Stimulated activated CD4-positive, alpha-beta T cell treated with anti-CD3 and anti-CD28 coated beads, Interleukin-15, amount 100 ng/mL, for 24 hours (primary cell): ENCODE measurements at places on chromosomes 2 and 18.
A peak's percentile ranks its signal among the peaks of the same experiment; 100 is the strongest.

- DNase-seq = peak; percentile 44
Observed at GRCh38 chr2:196263181-196263747, 91.9 kb upstream of the STK17B start.

DNA sequence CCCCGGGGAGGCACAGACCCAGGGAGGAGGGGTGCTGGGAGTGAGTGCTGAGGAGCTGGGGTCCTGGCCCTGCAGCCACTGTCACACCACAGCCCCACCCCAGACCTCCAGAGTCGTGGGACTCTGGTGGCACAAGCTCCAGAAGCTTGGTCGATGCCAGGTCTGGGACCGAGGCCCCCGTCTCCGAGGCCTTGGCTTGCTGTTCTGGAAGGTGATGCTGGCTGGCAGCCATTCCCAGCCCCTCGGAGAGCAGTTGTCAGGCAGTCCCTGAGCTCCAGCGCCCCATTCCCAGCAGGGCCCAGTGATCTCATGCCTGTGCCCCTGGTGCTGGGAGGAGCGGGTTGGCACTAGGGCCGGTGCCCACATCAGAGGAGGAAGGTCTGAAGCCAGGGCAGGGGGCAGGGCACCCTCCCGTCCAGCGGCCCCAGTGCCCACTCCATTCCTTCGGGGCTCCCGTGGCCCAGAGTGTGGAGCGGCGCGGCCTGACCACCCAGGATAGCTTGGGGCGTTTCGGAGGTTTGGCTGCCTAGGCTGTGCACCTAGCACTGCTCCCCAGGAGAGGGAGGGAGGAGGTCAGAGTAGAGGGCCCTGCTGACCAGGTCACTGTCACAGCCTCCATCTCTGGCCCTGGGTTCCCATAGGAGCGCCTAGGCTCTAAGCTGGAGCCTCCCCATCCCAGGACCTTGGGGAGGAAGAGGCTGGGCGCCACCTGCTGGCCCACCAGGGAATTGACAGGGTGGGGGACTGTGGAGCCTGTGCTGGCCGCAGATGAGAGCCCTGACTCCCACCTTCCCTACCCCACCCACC is 16.8 kb upstream of the ALPI start:
- peak; percentile 58 for DNase-seq

- no peak for DNase-seq
Observed at GRCh38 chr2:205361272-205361671, 321.0 kb upstream of the NRP2 start.

GRCh38 chr2:109452318-109453305 is 161.2 kb downstream of the SEPTIN10 start:
- no peak for DNase-seq

GRCh38 chr18:312415-312814 is 44.6 kb upstream of the THOC1 start:
- no peak for DNase-seq

GRCh38 chr2:241695651-241696050 is 6.2 kb upstream of the ING5 start:
- no peak for DNase-seq

DNA sequence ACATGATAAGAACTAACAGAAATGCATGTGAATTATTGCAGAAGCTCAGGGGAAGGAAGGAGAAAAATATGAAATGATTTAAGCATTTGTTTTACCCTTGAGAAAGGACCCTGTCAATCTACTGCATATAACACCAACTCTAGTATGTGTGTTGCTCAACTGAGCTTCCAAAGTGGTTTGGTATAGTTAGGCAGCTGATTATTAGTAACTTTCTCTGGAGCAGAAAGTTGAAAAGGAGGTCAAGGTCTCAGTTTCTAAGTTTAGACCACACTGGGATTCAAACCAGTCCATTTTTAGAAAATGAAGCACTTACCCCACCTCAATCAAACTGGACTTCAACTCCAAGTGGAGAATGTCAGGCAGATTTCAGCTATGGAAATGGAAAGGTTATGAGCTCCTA is 123.3 kb upstream of the CDC42EP3 start:
- no peak for DNase-seq

DNA sequence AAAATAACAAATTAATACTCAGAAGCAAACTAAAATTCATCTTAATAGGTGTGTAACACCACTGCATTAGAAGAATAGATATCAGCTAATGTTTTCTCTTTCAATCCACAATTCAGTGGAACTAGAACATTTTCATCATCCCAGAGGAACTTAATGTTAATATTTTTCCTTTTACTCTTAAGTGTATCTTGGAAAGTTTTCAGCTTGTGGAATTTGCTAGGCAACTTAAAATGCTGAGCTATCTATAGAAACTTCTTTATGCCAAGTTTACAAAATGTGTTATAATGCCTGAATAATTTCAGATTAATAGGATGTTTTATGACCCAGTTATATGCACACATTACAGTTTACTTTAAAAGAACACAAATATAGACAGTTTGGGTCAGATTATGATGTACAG is 86.6 kb upstream of the FAM237A start:
- no peak for DNase-seq

- no peak for DNase-seq
Observed at GRCh38 chr2:189512879-189513278, 67.7 kb downstream of the SLC40A1 start.

GRCh38 chr2:216163518-216163917 is 54.4 kb downstream of the XRCC5 start:
- no peak for DNase-seq

GRCh38 chr18:7735196-7735595 is 168.1 kb downstream of the PTPRM start:
- DNase-seq = no peak

- no peak for DNase-seq
Observed at GRCh38 chr2:234060236-234060635, 9.7 kb downstream of the SPP2 start.

DNA sequence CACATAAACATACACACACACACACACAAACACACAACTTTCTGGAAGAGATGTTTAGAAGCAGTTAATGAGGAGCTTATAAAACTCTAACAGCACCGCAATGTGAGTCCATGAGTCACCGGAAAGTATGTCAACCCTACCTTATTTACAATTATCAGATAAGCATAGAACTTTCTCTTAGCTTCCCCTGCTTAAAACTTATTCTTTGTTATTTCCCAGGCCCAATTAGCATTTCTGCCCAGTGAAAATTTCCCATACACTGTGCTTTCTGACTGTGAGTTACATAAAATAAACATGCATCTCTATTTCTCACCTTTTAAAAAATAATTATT is 737.6 kb downstream of the LRP1B start:
- DNase-seq = no peak

- DNase-seq = no peak
Observed at GRCh38 chr2:235350234-235350633, 143.6 kb upstream of the AGAP1 start.

DNA sequence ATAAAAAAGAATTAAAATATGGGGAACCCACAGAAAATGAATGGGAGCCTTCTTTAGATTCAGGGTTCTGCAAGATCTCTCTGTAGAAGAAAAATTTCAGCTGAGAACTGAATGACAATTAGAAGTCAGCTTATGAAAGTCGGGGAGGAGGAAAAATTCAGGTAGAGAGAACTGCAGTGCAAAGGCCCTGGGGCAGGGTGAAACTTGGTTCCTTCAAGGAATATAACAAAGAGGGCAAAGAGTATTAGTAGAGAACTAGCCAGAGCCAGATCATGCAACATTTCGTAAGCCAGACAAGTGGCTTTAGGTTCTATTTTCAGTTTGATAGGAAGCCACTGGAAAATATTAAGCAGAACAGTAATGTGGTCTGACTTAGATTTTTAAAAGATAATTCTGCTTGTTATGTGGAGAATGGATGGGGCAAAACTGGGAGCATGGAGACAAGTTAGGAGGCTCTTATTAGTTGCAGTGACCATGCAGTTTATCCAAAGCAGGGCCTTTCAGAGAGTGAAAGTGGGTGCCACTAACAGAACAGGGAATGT is 27.9 kb downstream of the RAB27B start:
- no peak for DNase-seq
